ENCODE measurements at places on chromosomes 12 and 14.

DNA sequence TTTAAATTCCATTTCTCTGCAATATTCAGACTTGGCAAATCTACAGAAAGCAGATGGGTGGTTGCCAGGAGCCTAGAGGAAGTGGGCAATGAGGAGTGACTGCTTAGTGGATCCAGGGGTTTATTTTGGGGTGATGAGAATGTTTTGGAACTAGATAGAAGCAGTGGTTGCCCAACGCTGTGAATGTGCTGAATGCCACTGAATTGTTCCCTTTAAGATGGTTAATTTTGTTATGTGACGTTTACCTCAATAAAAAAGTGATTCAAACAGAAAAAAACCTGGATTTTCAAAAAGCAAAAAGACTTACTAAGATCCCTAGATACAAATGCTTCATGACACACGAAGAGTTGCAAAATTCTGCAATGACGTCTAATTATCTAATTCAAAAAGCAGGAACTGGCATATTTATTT lies 34.2 kb downstream of the DAO start:
- peak; percentile 25 for DNase-seq

- DNase-seq: no peak
These were observed 3.0 kb upstream of the TESC start for GRCh38 chr12:117101953-117102799.

DNA sequence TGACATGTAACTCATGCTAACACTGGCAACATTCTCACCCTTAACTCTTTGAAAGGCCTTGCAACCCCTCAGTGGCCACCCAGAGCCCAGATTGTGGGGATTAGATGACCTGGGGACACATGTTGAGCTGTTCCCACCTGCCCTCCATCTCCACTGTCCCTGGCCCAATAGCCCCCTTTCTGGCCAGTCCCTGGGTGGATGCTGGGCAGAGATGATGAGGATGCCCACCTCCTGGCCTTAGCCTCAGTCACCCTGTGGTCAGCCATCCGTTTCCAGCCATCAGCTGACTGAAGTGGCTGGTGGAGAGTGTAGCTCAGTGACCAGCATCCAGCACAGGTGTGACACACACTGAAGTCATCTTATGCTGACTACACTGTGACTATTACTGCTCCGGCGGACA lies 4.7 kb downstream of the ANHX start:
- no peak for DNase-seq

- no peak for DNase-seq
These were observed at the start of gene ABCC9 for GRCh38 chr12:21940549-21941505. TSS of gene ABCC9 (minus strand) at chr12:21941426. CDS start at chr12:21936674, 4,752 bp downstream.

DNA sequence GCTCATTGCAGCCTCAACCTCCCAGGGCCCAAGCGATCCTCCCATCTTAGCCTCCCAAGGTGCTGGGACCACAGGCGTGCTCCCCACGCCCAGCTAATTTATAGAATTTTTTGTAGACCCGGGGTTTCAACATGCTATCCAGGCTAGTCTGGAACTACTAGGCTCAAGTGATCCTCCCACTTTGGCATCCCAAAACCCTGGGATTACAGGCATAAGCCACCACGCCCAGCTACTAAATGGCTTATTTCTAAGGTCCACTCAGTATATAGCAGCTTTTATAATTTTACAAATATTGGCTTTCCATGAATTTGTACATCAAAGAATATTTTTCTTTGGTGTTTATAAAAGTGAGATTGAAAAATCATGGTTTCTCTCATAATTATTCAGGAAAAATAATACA lies 167.8 kb downstream of the TTC7B start:
- DNase-seq: no peak

GRCh38 chr14:32940711-32941667 lies 2.3 kb downstream of the NPAS3 start:
- DNase-seq: no peak

DNA sequence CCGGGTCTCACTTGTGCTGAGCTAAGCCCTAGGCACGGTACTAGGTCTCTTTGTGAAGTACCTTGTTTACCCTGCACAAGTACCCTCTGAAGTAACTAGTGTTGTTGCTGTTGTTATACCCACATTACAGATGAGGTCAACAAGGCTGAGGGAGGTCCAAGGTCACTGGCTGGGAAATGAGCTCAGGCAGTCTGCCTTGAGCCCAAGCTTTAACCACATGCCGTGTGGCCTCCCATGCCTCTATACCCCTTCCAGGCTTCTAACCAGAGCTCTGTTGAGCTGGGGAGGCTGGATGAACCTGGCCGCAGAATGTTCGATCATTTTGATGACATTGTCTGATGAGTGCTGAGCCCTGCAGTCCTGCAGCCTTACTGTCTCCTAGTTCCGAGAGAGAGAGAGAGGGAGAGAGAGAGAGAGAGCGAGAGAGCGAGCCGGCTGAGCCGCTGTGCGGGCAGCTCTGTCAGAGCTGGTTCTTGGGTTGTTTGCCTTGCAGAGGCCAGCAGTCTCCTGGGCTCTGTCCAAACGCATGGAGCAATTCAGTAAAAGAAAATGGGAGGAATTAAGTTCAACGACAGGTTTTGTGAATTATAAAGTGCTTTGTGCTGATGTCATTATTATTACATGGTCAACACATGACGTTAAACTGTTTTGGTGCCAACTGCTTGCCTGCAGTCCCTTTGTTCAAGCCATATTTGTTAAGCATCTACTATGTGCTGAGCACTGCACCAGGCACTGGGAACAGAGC lies 13.1 kb downstream of the JDP2 start:
- no peak for DNase-seq

GRCh38 chr12:52767020-52767379 lies 10.1 kb downstream of the KRT76 start:
- DNase-seq: no peak

- no peak for DNase-seq
These were observed 79.0 kb downstream of the PRIMA1 start for GRCh38 chr14:93709249-93709648.

DNA sequence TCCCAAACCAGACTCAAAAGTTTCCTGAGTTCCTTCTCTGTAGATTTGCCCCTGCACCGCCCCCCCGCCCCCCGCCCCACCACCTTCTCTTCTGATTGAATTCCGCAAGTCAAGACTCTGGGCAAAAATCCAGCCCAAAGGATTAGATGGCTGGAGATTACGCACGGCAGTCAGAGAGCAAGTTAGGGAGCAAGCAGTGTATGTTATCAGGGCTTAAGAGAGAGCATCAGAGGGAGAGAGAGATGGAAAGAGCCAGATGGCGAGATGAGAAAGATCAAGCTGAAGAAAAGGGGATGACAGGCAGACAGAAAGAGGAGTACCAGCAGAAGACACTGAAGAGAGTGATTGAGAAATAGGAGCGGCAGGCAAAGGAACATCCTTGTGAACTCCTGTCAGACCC lies 13.9 kb upstream of the ANKRD33 start:
- peak; percentile 29 for DNase-seq

- DNase-seq: no peak
These were observed 26.8 kb downstream of the AREL1 start for GRCh38 chr14:74685921-74686678.

- no peak for DNase-seq
These were observed 601 bp downstream of the ZNF839 start for GRCh38 chr14:102320033-102320660.

DNA sequence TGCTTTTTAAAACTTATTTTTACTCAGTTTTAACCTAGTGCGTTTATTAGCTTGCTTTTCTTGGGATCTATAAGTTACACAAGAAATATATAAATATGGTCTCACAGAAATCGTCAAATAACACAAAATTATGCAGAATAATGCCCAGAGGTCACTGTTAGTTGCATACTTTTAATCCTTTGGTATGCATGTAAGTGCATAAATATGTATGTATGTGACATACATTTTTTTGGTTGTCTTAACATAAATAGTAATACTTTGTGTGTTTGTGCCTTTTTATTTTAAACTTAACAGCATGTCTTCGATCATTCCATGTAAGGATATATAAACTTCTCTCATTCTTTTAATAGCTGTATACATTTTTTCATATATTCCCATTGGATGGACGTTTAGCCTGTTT lies 459.6 kb downstream of the PCNX1 start:
- no peak for DNase-seq

DNA sequence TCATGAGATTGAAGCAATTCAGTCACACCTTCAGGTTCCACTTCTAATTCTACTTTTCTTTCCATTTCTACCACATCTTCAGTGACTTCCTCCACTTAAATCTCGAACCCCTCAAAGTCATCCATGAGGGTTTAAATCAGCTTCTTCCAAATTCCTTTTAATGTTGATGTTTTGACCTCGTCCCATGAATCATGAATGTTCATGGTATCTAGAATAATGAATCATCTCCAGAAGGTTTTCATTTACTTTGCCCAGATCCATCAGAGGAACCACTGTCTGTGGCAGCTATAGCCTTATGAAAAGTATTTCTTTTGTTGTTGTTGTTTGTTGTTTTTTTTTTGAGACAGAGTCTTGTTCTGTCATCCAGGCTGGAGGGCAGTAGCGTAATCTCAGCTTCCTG lies 7.6 kb downstream of the RXYLT1 start:
- no peak for DNase-seq

DNA sequence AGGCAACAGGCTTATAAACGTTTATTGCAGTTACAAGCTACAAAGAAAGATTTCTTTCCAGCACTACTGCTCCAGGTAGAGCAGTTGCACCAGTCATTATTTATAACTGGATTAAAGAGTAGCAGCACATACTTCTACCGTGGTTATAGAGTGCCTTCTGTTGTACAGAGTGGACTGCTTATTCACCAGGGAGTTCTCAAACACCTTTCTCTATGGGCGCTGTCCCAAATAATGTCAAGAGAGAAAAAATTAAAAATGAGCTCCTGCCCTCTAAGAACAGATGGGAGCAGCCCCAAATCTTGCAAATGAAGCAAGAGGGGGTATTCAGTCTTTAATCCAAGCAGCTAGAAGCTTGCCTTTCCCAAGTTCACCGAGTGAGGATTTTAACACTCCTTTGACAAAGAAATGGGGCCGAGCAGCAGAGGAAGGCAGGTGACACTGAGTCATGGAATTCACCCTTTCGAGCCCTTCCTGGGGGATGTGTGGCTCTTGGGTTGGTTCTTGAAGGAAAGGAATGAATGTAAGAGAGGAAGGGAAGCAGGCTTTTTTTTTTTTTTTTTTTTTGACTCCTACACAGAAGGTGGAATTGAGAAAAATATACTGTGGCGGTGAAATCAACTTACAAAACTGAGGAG lies 181.2 kb downstream of the PRKCH start:
- DNase-seq: peak; percentile 32

GRCh38 chr12:55771736-55772135 lies 28.8 kb downstream of the GDF11 start:
- no peak for DNase-seq

DNA sequence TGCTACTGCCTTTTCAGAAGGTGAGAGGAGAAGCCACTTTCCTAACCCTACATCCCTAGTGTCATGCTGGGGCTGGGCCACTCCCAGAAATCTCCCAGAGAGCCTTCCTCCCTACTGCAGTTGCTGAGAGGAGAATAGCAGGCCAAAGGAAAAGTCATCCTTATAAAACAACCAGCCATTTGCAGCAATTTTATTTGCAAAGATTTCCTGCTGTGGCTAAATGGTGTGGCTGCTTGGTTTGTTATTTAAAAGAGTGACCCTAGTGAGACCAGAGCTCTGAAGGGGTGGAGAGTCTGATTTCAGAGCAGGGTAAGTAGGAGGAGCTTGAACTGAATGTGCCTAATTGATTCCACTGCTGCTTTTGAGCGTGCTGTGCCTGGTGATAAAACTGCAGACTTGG lies 232.0 kb downstream of the GRIN2B start:
- no peak for DNase-seq

DNA sequence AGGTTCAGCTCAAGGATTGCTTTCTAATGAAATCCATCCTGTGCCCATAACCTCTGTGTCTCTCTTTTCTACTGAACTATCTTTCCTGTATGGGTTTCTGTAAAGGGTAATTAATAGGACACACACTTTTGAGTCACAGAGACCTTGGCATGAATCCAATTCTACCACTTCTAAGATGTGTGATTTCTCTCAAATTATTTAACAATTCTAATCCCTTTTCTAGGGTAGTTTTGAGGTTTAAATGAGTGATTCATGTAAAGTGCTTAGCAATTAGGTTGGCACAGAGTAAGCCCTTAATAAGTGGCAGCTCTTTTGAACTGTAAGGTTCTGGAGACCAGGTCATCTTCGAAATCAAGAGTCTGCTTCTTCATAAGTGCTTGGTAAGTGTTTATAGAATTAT lies 202.7 kb downstream of the RASSF9 start:
- peak; percentile 8 for DNase-seq

DNA sequence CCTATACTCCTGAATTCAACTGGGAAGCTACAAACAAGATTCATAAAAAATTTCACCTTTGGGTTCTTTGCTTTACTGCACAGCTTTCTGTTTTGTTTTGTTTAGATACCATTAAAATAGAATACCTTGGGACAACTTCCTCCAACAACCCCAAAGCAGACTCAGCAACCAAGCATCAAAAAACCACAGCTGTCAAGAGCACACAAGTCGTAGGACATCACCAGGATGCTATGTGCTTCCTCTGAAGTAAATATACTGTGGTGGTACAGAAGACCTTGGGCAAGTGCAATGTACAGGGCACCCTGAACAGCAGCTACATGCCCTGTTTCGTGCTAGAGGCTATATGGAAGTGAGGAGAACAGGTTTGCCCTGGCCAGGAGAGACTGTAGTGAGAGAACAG lies 359.3 kb downstream of the BCL11B start:
- no peak for DNase-seq

DNA sequence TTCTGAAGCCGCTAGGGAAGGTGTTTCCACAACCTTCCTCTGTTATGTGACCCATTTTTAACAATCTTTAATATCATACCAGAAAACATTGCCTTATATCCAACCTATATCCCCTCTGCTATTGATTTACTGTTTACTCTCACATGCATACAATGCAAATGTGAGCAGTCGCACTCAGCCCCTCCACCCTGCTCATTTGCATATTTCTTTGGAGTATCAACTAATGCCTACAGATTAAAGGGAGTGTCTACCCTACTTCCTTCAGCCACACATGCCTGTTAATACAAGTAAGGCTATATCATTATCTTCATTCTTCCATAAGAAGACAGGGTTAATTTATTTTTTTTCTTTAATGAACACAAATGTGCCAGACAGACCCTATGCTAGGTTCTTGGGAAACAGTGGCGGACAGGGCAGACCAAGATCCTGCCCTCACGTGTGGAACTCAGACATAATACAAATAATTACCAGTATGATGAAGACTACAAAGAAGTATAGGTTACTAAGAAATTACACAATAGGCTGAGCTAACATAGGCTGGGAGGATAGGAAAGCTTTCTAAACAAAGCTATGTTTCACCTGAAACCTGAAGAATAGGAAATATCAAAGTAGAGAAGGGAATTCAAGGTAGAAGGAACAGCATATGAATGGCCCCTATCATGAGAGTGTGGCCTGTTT lies 107.3 kb upstream of the MDM1 start:
- no peak for DNase-seq

DNA sequence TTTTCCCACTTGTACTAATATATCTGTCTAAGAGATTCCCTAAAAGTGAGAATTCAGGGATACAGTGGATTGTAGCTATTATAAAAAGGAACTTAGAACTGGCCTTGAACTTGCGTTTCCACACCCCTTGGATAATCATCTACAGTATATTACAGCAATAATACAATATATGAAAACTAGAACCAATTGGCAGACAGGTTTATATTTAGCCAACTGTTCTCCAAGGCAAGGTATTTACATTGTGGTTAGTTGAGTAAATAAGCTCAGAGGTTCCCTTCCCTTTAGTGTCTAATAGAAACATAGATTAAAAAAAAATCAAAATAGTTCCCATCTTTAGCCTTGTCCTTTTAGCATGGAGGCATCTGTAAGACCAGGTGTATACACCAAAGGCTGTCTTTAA lies 42.1 kb downstream of the LIMA1 start:
- DNase-seq: no peak

Measured in A172 (cell line).